ENCODE measurements at places on chromosomes 3 and 15.

GRCh38 chr3:58620421-58620820 is 43.2 kb upstream of the FAM107A start:
- no peak for DNase-seq

DNA sequence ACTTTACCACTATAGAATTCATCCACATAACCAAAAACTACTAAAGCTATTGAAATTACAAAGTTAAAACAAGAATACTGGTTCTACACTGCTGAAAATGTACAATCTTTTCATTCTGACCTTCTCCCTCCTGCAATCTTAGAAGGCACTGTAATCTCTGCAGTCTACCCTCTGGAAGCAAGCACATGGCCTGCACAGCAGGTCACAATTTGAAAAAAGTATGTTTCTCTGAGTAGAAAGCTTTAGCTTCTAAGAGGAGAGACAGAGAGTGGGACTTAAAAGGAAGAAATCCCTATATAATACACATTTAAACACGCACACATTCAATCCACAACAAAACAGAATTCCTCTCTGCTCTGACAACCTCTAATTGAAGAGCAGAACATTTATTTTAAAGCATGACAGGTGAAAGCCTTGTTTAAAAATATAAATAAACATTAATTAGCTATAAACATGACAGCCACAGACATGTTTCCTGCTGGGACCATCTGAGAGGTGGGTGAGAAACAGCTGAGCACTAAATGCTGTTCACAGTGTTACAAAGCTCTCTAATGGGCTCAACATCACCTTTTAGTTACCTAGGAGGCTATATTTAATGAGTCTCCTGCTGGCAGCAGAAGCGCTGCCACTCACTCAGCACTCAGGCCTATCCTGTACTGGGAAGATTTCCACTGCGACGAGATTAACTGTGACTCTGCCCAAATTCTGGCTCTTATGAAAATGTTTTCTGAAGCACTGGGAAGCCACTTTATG is 447.4 kb downstream of the AGBL1 start:
- DNase-seq: no peak

- no peak for DNase-seq
Observed at GRCh38 chr3:40098261-40098759, 211.2 kb upstream of the EIF1B start.

DNA sequence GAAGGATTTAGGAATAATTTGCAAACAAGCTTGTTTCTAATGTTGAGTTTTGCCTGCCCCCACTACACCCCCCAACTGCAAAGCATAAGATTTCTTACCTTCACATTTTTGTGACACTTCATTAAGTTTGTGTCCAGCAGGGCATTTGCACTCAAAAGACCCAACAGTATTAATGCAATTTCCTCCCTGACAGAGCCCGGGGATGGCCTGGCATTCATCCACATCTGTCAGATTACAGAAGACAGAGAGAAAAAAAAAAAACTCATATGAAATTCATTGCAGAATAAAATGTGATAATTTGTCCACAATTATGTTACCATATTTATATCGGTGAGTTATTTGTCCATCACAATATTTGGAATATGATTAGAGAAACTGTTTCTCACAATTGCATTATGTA is 111.5 kb downstream of the FBN1 start:
- no peak for DNase-seq

GRCh38 chr3:52682016-52682415 is 3.7 kb downstream of the PBRM1 start:
- DNase-seq: peak; percentile 58

- no peak for DNase-seq
Observed at GRCh38 chr3:140470211-140470610, 207.7 kb upstream of the TRIM42 start.

- DNase-seq: no peak
Observed at GRCh38 chr3:9316881-9317361, 45.9 kb upstream of the THUMPD3 start.

GRCh38 chr3:97181704-97182103 is 367.3 kb downstream of the EPHA6 start:
- DNase-seq: no peak

GRCh38 chr3:164658125-164658524 is 420.2 kb downstream of the SI start:
- DNase-seq: peak; percentile 39

DNA sequence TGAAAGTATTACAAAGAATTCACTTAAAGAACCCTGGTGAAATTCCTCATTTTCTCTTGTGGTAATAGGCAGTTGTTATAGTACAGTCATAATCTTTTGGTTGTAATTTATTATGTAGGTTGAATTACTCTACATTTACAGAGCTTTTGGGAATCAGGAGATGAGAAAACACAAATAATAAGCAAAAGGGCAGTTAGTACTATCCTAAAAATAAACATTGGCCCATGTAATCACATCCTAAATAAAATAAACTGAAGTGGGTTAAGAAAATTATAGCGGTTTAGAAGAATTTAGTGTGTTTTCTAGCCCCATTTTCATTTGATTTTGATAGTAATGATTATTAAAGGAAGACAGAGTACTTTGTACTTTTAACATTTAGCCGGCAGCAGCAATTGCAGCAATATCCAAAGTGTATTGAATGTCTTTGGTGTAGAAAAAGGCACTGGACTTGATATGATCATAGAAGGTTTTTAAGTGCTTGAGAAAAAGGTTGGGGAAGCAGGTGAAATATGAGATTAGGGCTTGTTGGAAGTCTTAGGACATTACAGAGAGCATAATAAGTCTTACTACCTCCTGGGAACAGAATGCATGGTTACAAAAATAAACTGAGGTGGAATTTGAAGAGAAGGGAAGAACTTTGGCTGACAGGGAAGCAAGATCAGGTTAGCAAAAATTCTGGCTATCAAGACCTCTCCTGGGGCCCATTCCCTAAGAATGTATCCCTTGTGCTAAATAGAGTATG is 79.9 kb downstream of the MBNL1 start:
- no peak for DNase-seq

- DNase-seq: no peak
Observed at GRCh38 chr15:40731034-40731433, 24.0 kb downstream of the RMDN3 start.

DNA sequence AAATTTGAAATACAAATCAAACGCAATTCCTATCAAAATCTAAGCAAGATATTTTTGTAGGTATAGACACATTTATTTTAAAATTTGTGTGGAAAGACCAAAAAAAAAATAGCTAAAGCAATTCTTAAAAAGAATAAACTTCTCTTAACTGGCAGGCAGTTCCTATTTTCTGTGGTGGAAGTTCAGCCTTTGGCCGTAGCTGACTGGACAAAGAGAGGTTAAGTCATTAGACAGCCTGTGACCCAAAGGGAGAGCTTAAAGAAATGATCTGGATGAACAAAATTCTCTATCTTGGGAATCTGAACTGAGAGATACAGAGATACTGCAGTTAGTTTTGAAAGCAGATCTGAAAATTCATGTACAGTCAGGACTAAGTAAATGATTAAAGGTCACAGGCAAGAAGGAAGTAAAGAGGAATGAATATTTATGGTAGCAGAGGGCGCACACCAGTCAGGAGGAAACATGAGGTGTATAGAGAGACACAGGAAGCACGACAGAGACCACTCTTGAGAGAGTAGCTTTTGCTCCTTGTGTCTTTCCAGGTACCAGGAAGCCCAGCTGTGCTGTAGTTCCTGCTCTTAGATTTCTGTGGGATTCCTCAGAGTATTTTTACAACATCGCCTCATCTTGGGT is 57.5 kb downstream of the TPRG1 start:
- no peak for DNase-seq

- DNase-seq: no peak
Observed at GRCh38 chr3:25365636-25366035, 62.4 kb upstream of the RARB start.

- no peak for DNase-seq
Observed at GRCh38 chr3:193086681-193087080, 154.3 kb upstream of the PLAAT1 start.

DNA sequence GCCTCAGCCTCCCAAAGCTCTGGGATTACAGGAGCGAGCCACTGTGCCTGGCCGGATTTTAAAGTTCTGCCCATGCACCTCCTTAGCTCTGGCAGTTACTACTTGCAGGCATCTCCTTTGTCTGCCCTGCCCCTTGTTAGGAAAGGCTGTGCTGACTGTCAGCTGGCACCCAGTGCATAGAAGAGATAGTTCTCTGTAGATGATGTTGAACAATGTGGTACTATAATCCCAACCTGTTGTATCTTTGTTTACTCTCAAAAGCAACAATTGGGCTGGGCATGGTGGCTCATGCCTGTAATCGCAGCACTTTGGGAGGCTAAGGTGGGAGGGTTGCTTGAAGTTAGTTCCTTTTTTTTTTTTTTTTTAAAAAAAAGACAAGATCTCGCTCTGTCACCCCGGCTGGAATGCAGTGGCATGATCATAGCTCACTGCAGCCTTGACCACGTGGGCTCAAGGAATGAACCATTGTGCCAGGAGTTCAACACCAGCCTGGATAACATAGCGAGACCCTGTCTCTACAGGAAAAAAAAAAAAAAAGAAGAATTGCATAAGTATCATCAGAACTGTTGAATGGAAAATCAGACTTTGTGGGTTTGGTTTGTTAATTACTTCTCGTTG is 30.6 kb downstream of the FLNB start:
- DNase-seq: no peak

- no peak for DNase-seq
Observed at GRCh38 chr15:69088300-69088965, 72.0 kb upstream of the GLCE start.

DNA sequence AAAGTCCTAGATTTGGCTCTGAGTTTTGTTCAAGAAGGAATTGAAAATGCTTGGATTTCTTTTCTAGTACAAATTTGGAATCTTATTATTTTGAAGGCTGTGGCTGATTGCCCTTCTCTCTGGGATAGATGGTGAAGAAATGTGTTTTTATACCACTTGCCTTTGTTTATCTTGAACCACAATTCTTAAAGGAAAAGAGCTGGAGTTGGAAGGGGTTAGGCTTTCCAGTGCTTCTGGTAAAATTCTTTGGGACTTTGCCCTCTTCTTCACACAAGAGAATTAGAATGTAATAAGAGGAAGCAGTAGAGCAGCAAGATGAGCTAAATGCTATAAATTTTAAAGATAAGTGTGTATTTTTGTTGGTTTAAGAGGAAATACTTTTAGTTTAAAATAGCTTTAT is 65.8 kb downstream of the COL6A5 start:
- no peak for DNase-seq

DNA sequence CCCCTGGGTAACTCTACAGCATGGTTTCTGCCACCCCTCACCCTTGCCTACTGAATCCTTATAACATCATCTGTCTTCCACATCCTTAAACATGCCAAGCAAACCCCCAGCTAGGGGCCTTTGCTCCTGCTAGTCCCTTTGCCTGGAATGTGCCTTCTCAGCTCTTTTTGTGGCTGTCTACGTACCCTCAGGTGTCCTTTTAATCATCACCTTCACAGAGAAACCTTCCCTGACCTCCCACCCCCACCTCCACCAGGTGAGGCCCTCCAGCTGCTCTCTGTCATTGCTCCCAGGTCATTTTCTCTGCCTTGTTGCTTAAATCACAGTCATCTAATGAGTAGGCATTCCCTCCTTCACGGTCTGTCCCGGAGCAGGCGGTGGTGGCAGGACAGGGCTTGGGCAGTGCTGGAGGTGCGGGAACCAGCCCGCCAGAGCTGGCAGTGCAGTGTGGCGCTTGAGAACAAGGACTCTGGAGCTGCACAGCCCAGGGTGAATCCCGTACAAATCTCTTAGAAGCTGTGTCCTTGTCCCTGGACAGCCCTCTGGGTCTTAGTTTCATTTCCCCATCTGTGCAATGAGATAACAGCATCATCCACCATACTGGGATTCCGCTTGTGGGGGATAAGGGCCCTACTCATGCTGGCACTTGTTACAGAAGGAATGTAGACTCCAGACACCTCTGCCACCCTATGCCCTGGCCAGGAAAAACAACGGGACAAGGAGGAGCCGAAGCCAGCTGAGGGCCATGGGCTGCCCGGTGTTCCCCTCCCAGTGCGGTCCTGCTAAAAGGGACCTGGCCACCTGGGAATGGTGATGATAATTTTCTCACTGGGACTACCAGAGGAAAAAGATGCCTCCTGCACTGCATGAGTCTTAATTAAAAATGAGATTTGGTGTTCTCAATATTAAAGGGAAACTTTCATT is 52.1 kb upstream of the IQSEC1 start:
- DNase-seq: no peak

DNA sequence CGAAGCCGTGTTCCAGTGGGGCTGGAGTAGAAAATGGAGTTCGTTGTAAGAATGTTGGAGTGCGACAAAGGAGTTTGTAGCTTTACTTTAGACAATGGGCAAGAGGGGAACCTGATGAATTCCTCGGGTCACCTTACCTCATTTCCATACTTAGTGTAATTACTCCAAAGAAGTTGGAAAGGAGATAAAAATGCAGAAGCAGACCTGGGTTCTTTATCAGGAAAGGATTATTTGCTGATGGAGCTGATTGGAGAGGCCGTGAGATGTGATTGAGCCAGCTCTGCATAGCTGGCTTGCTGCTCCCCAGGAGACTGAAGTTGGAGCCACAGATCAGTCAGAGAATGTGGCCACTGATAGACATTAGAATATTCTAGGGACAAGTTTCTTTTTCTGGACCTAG is 33.4 kb upstream of the TBL1XR1 start:
- DNase-seq: no peak

DNA sequence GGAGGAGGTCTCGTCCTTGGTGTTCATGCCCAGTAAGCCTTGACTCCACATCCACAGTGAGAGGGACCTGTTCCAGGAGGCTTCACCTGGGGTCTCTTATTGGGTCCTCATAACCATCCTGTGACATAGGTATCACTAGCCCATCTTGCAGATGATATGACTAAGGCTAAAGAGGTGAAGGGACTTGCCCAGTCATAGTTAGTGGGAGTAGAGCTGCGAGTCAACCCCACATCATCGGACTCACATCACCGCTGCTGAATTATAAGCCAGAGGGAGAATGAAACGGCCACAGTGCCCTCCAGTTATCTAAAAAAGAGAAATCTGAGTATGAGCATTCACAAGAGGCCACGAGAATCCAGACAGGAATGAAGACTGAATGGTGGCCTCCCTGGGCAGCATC is 66.0 kb downstream of the MESD start:
- no peak for DNase-seq

- no peak for DNase-seq
Observed at GRCh38 chr15:63899193-63899592, 65.4 kb upstream of the HERC1 start.

- DNase-seq: no peak
Observed at GRCh38 chr15:40302981-40303380, 4.8 kb downstream of the PLCB2 start.

- DNase-seq: peak; percentile 67
Observed at GRCh38 chr3:44995142-44995770, 19.2 kb downstream of the EXOSC7 start.

Measured in D341Med (cell line).